ENCODE measurements at places on chromosomes 2 and 18. TPM values are rescaled to one million over a fixed set of nuclear protein-coding genes. Genes with fewer than 3 reads are reported as not detected.

Gene ATP6V1B1
- not detected for total RNA-seq

Gene OXER1
- not detected for total RNA-seq

Gene INO80C
- 13.8 TPM for total RNA-seq

Gene ARHGAP15
- total RNA-seq = under 0.01 TPM

Gene SLC14A1
- total RNA-seq = not detected

Gene DNPEP
- 69.5 TPM for total RNA-seq
